ENCODE measurements at places on chromosomes 12 and 14.

GRCh38 chr12:61546296-61546695, 713.9 kb upstream of the USP15 start:
- DNase-seq: no peak

- no peak for DNase-seq
Observed at GRCh38 chr12:10824957-10825356, 1.2 kb downstream of the TAS2R10 start.

- no peak for DNase-seq
Observed at GRCh38 chr14:104399432-104400155, 180.0 kb upstream of the C14orf180 start.

GRCh38 chr12:38157274-38157932, 159.2 kb upstream of the ALG10B start:
- DNase-seq: no peak

GRCh38 chr12:108575199-108575912, 13.0 kb downstream of the ISCU start:
- peak; percentile 61 for DNase-seq

GRCh38 chr14:96055753-96056508, 16.8 kb downstream of the C14orf132 start:
- no peak for DNase-seq
